Activated T-helper 2 cell treated with anti-CD3 and anti-CD28 coated beads, Interferon-gamma antibody, Interleukin-2, Interleukin-4, amounts not matched to agents 10 μg/mL and 5 μg/mL and 100 μg/mL, durations not matched to agents 14 hours and 24 hours and 36 hours (primary cell): ENCODE measurements at places on chromosomes 6 and 20. TPM values are rescaled to one million over a fixed set of nuclear protein-coding genes. Genes with fewer than 3 reads are reported as not detected.

GRCh38 chr20:34213213-34213612, 28.0 kb upstream of the ASIP start:
- no peak overlapping the region for H3K4me3 ChIP-seq
- no peak overlapping the region for H3K27ac ChIP-seq
- peaks cover 4% of the 10 kb centered on the region for H3K27me3 ChIP-seq
- peaks cover 3% of the 10 kb centered on the region for H3K36me3 ChIP-seq

GRCh38 chr6:14317387-14317970, 199.9 kb downstream of the CD83 start:
- DNase-seq, result no peak
- H3K4me1 ChIP-seq, result peaks cover 25% of the 10 kb centered on the region
- no peaks in the 10 kb centered on the region for H3K36me3 ChIP-seq
- no peak overlapping the region for H3K4me3 ChIP-seq
- H3K27me3 ChIP-seq, result no peaks in the 10 kb centered on the region

- H3K4me1 ChIP-seq, result peaks cover 45% of the 10 kb centered on the region
- no peak overlapping the region for H3K4me3 ChIP-seq
- peaks cover 13% of the 10 kb centered on the region for H3K36me3 ChIP-seq
- H3K27ac ChIP-seq, result no peak overlapping the region
Measured at GRCh38 chr6:44926556-44926955, 401.6 kb upstream of the RUNX2 start.

ANKEF1 gene
- 0.25 and 0.39 TPM in 2 replicates for total RNA-seq

DNA sequence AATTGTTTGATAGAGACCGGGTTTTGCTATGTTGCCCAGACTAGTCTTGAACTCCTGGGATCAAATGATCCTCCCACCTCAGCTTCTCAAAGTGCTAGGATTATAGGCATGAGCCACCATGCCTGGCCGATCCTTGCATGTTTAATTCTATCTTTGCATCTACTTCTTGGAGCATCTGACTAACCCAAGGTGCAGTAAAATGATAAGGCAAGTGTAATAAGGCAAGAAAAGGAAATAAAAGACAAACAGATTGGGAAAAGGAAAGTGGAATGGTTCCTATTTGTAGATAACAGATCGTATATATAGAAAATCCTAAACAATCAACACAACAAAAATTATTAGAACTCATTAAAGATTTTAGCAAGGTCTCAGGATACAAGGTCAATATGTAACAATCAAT, 36.8 kb upstream of the SNX9 start:
- no peaks in the 10 kb centered on the region for H3K36me3 ChIP-seq
- H3K27ac ChIP-seq, result no peak overlapping the region
- H3K4me1 ChIP-seq, result peaks cover 5% of the 10 kb centered on the region
- DNase-seq, result no peak
- no peak overlapping the region for H3K4me3 ChIP-seq
- H3K27me3 ChIP-seq, result peaks cover 58% of the 10 kb centered on the region

- no peak for DNase-seq
- H3K36me3 ChIP-seq, result no peaks in the 10 kb centered on the region
- no peak overlapping the region for H3K27ac ChIP-seq
- H3K4me1 ChIP-seq, result peaks cover 23% of the 10 kb centered on the region
Measured at GRCh38 chr20:50378170-50379000, 131.8 kb upstream of the PTPN1 start.

DNA sequence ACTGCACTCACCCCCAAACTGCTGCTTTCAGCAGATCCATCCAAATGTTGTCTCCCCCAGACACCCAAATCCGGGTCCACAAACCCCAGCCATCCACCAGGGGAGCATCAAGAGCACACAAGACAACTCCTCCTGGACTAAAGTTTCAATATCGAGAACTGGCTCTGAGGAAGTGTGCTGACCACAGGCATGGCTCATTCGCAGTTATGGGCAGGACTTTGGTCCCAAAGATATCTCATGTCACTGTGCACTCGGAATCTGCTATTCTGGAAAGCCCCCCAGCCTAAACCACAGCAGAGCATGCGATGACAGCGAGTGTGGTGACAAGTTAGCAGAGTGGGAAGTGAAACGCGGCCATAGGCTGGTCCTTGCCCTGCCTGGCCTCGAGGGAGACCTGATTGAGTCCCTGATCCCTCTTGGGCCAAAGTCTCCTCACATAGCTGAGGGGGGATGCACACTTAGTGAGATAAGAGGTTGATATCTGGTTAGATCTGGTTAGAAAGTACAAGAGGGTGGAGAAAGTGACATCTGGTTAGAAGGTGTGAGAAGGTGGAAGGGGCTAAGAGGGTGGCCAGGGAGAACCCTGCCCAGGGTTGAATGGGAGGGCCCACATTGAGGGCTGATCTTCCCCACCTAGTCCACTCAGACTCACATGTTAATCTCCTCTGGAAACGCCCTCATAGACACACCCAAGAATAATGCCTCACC, 149.7 kb downstream of the MRPL14 start:
- H3K27me3 ChIP-seq, result peaks cover 36% of the 10 kb centered on the region
- peaks cover 7% of the 10 kb centered on the region for H3K4me1 ChIP-seq
- no peak overlapping the region for H3K27ac ChIP-seq
- DNase-seq, result no peak

GRCh38 chr6:130034378-130035146, 16.2 kb downstream of the L3MBTL3 start:
- peak overlapping the region; percentile 67 for H3K27ac ChIP-seq
- no peaks in the 10 kb centered on the region for H3K27me3 ChIP-seq
- H3K36me3 ChIP-seq, result peaks cover 17% of the 10 kb centered on the region
- peaks cover 29% of the 10 kb centered on the region for H3K4me1 ChIP-seq

GRCh38 chr6:2870046-2870636, 28.5 kb upstream of the SERPINB1 start:
- H3K4me1 ChIP-seq, result peaks cover 44% of the 10 kb centered on the region
- no peak for DNase-seq
- no peak overlapping the region for H3K27ac ChIP-seq
- no peaks in the 10 kb centered on the region for H3K27me3 ChIP-seq
- H3K36me3 ChIP-seq, result peaks cover 32% of the 10 kb centered on the region

DNA sequence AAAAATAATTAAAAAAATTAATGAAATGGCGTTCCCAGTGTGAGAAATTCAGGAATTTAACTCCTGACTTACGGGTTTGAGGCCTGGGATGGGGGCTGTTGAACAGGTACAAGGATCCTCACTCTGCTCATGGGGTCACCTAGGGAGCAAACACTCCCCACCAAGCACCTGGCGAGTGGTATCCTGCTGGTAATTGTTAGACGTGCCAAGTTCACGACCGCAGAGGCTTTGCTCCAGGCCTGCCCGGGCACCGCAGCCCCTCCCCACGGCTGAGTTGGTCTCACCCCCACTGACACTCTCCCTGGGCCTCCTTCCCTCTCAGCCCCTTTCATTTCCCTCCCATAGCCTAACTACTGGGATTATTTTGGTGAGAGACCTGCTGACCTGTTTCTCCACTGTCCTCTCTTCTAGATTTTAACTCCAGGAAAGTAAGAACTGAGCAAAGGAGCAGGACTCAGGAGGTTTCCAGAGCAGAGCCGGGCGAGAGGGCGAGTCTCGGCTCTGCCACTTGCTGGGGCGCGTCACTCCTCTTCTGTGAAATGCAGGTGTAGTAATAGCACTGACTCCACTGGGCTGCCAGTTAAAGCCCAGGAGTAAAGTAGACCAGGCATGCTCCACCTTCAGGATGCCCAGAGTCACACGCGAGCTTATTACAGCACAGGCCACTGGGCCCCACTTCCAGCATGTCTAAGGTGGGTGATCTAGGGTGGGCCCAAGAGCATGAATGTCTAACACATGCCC, 22.8 kb downstream of the BMP7 start:
- peaks cover 3% of the 10 kb centered on the region for H3K27me3 ChIP-seq
- H3K27ac ChIP-seq, result no peak overlapping the region
- no peak for DNase-seq
- H3K36me3 ChIP-seq, result no peaks in the 10 kb centered on the region
- no peaks in the 10 kb centered on the region for H3K4me1 ChIP-seq
- no peak overlapping the region for H3K4me3 ChIP-seq

ANKRD66 gene
- not detected in 2 replicates for total RNA-seq

GRCh38 chr6:125766641-125767040, 17.2 kb downstream of the HEY2 start:
- no peak overlapping the region for H3K27ac ChIP-seq
- no peak overlapping the region for H3K4me3 ChIP-seq
- no peak for DNase-seq
- H3K4me1 ChIP-seq, result peaks cover 4% of the 10 kb centered on the region

- peaks cover 48% of the 10 kb centered on the region for H3K27me3 ChIP-seq
- H3K4me1 ChIP-seq, result peaks cover 5% of the 10 kb centered on the region
- no peaks in the 10 kb centered on the region for H3K36me3 ChIP-seq
- no peak for DNase-seq
Measured at GRCh38 chr20:62707276-62707920, 1.2 kb upstream of the NTSR1 start.

OPRL1 gene
- total RNA-seq, result 0.32 and 0.41 TPM in 2 replicates

- H3K4me1 ChIP-seq, result no peaks in the 10 kb centered on the region
- no peaks in the 10 kb centered on the region for H3K36me3 ChIP-seq
- no peak overlapping the region for H3K27ac ChIP-seq
- no peaks in the 10 kb centered on the region for H3K27me3 ChIP-seq
- no peak for DNase-seq
Measured at GRCh38 chr6:100892116-100892515, 11.0 kb upstream of the ASCC3 start.

DNA sequence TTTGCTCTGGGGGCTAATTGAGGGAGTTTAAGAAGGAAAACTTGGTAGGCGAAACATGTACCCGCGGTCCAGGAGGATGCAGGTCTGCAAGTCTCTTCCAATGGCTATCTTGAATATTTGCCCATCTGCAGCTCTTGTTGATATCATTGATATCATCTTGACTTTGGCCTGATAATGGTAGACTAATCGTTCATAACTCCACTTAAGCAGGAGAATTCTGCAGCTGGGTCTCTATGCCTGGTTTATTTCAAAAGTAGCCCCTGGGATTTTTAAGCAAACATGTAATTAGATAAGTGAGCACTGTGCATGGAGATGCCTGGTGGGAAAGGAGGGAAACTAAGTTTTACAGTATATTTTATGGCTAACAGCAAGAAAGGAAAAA, 52.7 kb downstream of the ADGB start:
- no peak overlapping the region for H3K27ac ChIP-seq
- DNase-seq, result no peak
- H3K36me3 ChIP-seq, result no peaks in the 10 kb centered on the region

DNA sequence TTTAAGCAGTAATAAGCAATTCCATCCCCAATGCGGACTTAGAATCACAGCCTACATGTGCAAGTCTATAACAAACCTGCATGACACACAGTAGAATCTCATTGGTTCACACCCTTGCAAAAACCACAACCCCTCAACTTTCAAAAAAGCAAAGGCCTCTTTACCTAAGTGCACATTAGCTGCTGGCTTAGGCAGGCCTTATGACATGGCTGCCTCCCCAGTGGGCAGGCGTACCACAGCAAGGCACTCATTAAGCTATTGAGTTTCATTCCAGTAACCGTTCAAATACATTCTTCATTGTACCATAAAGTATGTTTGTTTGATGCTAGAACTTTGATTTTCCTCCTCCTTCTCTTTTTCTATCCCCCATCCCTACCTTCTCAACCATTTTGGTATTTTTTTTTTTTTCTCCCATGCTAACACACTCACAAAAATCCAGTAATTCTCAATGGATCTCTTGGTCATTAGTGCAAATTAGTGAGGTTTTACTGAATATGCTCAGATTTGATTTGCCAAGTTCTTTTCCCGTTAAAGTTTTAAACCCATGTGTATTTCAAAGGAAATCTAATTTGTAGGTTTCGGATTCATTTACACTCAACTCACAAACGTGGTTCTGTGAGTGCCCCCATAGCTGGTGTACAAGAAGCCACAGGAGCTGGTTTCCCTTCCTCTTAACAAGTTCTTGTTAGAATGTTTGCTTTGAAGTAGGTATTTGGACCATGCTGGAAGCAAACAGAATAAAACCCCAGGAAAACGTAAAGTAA, 460.4 kb upstream of the RUNX2 start:
- no peak for DNase-seq
- peaks cover 24% of the 10 kb centered on the region for H3K4me1 ChIP-seq
- H3K4me3 ChIP-seq, result no peak overlapping the region
- H3K36me3 ChIP-seq, result peaks cover 35% of the 10 kb centered on the region
- no peak overlapping the region for H3K27ac ChIP-seq
- no peaks in the 10 kb centered on the region for H3K27me3 ChIP-seq

DNA sequence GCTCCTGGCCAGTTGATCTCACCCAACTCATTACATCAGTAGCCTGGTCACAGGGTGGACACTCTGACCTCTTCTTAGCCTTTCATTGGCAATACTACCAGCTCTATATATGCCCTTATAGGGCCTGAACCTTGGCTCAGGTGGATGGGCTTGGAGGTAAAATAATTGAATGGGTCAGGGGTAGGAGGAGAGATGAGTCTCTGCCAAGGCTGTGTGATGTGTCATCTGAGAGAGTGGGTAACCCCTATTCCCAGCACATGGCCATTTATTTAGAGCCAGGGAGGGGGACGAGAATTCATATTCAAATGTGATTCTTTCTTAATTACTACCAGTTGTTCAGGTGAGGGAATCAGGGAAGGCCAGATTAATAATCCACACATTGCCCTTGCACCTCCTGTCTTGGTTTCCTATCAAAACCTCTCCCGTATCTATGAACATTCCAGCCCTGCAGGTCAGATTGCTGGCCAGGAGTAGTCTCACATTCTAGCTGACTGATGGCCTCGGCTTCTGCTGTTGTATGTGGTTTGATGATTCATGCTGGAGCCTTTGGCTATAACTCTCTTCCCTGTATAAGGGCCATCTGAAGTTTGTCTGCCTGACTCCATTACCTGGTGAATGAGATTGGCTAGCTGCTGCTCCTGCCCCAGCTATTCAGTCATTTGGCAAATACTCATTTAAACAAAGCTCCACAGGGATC, 13.4 kb downstream of the C20orf173 start:
- no peaks in the 10 kb centered on the region for H3K27me3 ChIP-seq
- H3K27ac ChIP-seq, result no peak overlapping the region
- H3K4me3 ChIP-seq, result no peak overlapping the region

DNA sequence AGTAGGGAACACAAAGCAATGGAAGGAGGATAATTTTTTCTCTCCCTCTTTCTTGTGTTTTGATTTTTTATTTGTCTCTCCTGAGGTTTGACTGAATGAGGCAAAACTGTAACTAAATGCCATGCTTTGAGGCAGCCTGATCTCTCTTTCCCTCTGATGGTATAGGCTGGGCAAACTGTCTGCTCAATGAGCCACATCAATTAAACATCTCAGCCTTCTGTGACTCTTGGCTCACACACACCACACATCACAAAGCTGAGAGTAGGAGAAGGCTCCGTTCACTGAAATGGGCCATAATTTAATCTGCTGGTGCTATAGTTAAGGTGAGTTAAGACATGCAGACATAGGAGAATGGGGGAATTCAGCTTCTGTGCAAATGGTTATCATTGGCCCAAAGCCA, 28.1 kb upstream of the SCGN start:
- no peaks in the 10 kb centered on the region for H3K36me3 ChIP-seq
- no peaks in the 10 kb centered on the region for H3K4me1 ChIP-seq
- DNase-seq, result no peak
- no peak overlapping the region for H3K27ac ChIP-seq
- H3K27me3 ChIP-seq, result no peaks in the 10 kb centered on the region
- no peak overlapping the region for H3K4me3 ChIP-seq

MCHR2 gene
- total RNA-seq, result not detected in 2 replicates
